ENCODE measurements at places on chromosomes 4 and X.
A peak's percentile ranks its signal among the peaks of the same experiment; 100 is the strongest.

GRCh38 chr4:102428122-102428521, 73.0 kb upstream of the NFKB1 start:
- DNase-seq = no peak

- DNase-seq = no peak
Measured at GRCh38 chr4:156884183-156884582, 87.4 kb downstream of the PDGFC start.

- peak; percentile 14 for DNase-seq
Measured at GRCh38 chr4:175947117-175947722, 118.4 kb upstream of the WDR17 start.

GRCh38 chr4:15040916-15041463, 38.7 kb downstream of the CPEB2 start:
- no peak for DNase-seq

DNA sequence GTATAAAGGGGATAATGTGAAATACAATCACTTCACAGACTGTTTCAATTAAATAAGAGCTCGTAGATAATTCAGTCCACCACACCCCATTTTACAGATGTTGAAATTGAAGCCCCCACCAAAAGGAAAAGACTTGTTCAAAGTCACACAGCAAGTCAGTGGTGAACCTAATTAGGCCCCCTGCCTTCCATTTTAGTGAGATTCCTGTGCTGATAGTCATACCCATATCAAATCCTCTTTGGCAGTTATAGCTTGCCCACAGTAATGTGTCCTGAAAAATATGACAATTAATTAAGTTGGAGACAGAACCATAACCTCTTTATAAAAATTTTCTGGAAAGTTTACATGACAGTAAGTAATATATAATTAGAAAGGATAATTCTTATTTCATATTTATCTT, 58.0 kb downstream of the AR start:
- no peak for DNase-seq

GRCh38 chr4:8607603-8608481, 15.3 kb downstream of the CPZ start:
- DNase-seq = no peak

GRCh38 chrX:20215565-20215964, 51.1 kb downstream of the RPS6KA3 start:
- no peak for DNase-seq

DNA sequence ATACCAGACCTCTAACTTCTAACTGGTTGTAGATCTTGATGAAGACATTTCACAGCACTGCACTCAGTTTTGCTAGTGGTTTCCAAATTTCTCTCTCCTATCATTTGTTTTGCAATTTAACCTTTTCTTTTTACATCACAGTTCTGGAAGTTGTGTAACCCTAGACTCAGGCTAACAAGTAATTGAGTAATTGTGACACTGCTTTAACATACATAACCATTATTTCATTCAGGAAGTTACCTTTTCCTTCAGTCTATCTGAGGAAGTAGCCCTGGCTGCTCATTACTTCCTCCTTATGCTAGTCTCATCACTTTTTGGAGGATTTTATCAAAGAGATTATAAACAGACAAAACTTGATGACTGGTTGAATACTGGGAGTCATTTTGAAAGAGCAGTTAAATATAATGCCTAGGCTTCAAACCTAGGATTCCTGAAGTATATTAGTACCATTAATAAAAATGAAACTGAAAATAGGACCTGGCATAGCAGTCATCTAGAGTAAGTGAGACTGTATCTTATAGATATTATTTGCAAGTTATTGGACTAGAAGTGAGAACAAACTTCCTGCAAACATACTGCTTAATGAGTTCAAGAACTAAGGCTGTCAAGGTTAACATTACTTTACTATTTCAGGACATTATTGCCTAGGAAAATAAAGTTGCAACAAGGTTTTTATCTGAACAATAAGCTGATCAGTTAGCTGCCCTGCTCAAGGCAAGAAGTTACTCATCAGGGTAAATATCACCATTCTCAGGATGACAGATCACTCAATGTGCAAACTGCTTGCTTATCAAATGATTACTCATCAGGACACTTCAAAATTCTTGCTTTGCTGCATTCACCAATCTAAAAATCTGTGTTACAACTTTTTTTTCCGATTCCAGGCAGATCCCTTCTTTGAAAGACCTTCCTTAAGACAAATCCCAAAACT, 25.6 kb upstream of the TEX13C start:
- DNase-seq = no peak

GRCh38 chrX:124280294-124280902, 52.1 kb upstream of the TEX13D start:
- DNase-seq = no peak

DNA sequence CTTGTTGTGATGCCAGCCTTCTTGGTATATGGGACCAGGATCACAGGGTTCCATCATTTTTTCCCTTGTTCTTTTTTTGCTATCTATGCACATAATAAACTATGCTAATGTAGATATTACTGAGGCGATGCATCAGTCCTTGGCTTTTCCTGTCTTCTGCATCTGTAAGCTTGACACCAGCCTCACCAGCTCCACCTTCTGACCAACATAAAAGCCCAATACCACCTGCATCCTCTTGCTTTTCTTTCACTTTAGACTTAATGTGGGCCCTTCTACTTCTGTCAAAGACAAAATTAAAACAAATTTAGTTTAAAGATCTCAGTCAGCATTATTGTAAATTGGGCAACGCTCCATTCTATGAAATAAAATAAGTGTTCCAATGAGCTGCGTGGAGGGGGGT, 1718.8 kb upstream of the PCDH10 start:
- no peak for DNase-seq

- no peak for DNase-seq
Measured at GRCh38 chr4:163404580-163404979, 60.9 kb downstream of the NPY5R start.

DNA sequence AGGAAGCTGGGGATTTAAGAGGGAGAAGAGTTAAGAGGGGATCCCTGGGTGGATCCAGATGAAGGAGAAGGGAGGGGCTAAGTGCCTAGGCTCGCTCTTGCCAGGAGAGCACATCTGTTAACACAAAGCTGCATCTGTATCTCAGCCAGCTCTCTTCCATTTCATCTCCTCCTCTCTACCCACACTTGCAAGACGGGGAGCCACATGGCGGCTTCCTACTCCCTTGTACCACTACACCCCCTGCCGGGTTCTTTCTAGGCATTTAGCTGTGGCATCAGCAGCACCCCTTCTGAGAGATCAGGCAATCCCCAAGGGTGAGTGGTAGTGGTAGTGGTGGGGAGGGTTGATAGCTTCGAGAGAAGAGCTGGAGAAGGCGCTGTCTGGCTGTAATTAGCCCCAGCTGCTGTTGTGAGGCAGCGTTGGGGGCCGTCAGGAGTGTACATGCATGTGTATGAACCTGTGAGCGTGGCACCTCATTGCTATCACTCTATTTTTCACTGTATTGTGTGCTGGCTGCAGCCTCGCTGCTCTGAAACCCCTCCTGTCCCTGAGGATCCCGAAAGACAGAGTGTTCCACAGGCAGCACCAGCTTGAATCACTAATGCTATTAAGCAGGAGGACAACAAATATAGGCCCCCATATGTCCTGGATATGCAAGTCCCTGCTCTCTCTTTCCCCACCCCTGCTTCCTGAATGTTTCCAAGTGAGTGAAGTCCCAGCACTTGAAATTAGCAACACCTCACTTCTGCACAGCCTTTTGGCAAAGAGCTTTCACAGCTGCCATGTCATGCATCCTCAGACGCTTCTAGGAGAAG, 73.7 kb downstream of the RTL9 start:
- no peak for DNase-seq

DNA sequence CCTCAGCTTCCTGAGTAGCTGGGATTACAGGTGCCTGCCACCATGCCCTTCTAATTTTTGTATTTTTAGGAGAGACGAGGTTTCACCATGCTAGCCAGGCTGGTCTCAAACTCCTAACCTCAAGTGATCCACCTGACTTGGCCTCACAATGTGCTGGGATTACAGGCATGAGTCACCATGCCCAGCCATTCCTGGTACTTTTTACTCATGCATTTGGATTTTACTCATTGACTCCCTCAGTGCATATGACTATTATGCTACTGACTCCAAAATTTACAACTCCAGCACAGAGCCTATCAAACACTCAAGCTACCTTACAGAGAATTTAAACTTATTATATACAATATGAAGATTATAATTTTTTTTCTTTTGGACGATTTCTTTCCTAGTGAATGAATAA, 199.9 kb downstream of the CXXC4 start:
- no peak for DNase-seq

- DNase-seq = no peak
Measured at GRCh38 chr4:176077561-176077960, 11.9 kb downstream of the WDR17 start.

- no peak for DNase-seq
Measured at GRCh38 chr4:168667376-168667775, 170.5 kb downstream of the PALLD start.

DNA sequence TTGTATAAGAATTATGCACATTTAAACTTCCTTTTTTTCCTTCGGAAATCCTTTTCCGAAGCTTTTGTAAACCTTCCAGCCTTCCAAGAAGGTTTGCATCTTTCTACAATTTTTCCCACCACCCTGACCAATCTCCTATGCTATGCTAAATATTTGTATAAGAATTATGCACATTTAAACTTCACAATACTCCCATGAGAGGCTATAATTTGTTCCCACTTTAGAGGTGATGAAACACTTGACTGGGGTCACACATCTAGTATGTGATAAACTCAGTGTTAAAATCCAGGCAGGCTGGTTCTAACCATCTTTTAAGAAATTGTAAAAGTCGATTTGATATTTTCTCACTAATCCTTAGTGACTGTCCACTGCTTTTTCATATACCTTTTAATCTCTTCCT, 22.1 kb downstream of the NUDT6 start:
- no peak for DNase-seq

- DNase-seq = no peak
Measured at GRCh38 chr4:172726001-172726423, 442.6 kb upstream of the GALNT7 start.

- DNase-seq = no peak
Measured at GRCh38 chrX:154440623-154441357, 3.2 kb upstream of the FAM50A start.

DNA sequence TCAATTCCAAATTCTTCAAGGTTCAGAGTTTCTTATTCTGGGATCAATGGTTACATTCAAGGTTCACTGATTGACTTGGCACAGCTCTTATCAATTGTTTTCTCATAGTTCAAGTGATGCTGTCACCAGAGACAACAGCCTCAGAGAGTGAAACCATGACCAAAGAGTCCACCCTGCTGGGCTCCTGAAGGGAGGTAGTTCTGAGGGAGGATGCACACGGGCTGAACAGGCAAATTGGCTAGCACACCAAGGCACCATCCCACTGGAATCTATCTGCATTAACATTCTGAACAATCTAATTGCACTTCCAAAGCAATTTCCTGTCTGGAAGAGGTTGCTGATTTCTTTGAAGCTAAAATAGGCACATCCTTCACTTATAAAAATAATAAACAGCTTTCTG, 16.6 kb upstream of the GAB1 start:
- DNase-seq = no peak

GRCh38 chr4:1491328-1492141, 85.3 kb upstream of the NKX1-1 start:
- DNase-seq = no peak

GRCh38 chr4:99759346-99759984, 57.2 kb upstream of the DAPP1 start:
- no peak for DNase-seq

DNA sequence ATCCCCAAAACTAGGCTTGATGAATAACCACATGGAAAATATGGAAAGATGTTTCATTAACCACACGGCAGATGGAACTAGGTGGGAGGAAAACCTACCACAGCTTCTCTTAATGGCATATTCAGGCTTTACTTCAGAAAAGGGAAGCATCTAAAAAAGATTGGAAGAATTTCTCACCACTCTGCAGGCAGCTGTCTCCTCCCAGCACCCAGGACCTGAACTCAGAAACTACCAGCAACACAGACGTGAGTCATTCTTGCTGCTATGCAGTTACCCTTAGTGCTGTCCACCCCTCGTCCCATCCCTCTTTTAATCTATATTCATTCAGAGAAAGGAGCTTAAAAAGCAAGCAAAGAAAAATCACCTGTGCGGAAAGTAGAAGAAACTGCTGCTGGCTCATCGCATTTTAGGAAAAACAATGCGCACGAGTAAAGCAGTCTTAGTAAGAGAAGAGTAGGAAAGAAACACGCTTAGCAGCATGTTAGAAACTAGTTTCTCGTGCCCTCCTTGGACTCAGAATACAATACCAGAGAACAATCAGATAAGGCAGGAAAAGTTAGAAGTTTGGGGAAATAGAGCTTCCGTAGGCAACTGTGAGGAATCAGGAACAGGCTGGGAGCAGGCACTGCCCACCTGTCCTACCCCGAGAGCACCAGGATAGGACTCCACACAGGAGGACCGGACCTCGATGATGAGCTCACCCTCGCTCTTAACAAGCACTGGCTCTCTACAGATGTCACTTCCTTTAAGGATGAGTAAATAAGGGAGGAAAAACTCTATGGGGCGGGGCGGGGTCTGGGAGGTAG, 48.1 kb upstream of the ENPP6 start:
- peak; percentile 19 for DNase-seq

GRCh38 chrX:33138677-33139249, 72.6 kb downstream of the DMD start:
- DNase-seq = no peak

DNA sequence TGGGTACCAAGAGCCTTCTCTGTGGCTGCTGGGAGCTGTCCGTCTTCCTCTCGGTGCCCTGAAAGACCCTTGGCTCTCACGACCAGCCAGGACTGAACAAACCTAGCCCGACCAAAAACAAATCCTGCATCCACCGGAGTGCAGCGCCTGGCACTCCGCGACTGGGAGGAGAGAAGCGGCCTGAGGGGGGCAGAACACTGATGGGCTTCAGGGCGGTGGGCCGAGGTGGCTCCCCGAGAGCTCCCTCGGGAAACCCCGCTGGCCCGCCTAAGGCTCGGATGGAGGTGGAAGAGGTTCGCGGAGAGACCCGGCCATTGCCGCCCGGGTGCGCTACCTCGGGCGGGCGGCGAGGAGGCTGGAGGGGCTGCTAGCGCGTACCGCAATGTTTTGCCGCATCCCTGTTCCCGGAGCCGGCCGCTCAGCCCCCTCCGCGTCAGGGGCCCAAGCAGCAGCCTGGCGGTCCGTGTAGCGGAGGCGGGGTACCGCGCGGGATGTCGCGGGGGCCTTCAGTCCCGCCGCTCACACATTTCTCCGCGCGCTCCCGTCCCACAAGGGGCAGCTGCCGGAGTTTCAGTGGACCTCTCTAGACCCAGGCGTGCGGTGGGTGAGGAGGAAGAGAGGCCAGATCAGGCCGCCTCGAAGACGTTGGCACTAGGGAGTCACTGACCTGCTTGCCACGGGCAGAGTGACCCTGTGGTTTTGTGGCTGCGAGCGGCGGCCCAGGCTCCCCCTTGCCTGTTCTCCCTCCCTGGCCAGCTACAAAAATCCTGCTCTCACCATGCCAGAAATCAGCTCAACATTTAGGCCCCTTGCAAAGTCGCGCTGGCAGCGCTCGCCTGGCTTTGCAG, 2.2 kb downstream of the SLITRK4 start:
- DNase-seq = no peak

DNA sequence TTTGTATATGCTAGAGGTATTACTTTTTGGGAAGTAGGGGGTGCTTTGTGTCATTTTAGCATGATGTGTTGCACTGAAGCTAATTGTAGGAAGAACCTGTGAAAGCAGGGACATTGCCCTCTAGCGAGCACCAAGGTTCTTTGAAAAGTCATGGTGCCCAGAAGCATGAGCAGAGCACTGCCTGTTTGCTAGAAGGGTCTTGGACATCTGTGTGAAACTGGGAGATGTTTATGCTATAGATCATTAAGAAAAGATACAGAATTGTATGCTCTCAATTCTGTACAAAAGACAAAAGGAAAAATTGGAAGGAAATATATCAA, 14.7 kb downstream of the GRPR start:
- no peak for DNase-seq

All from CD4-positive, alpha-beta T cell treated with Interleukin-1 beta for 1 hour (primary cell).